Renal pelvis (tissue), 12 donors: ENCODE measurements at places on chromosomes 3 and 15. TPM values are rescaled to one million over a fixed set of nuclear protein-coding genes. Genes with fewer than 3 reads are reported as not detected.

Gene USP13
- 13.7 TPM for polyA plus RNA-seq

DNA sequence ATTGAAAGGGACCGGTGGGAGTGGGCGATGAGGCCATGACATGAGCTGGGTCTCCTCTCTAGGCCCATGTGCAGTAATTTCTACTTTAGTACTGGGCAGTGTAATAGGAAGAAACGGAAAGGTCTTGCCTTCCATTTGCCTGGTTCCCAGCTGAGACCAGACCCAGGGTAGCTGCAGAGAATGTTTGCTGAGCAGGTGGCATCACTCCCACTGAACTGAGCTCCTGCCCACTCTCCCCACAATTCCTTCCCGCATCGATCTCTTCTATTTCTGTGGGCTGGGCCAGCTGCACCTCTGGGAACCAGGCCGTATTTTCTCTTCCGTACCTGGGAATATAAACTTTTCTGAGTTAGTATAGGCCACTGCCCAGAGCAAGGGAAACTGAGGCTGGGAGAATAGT is 15.8 kb downstream of the ESYT3 start:
- DNase-seq, result no peak

DNA sequence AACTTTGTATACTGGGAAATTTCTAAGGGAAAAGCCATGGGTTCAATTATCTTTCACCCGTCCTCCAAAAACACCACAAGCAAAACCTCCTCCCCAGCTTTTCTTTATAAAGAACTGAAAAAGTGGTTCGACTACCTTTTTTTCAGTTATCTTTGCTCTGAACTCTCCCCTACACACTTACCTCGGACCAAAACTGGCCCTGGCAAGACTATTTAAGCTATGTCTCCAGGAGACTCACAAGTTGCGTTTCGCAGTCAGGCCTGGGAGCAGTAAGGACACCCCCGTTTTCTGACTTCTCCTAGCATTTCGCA is 645 bp downstream of the COPS2 start:
- DNase-seq, result no peak

DNA sequence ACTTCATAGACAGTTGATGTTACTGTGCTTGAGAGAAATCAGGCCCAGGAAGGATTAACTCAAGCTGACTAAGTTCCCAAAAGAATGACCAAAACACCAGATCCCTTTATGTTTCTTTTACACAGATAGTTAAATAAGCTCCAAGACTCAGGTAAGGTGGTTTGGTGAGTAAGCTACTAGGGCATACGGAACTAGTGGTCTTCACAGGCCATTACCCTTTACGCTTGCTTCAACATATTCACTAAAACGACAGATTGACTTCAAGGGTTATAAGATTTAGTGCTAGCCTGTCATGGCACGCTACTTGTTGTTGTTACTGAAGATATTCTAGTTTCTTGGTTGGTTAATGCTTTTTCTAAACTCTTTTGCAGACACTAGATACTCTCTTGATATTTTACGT is 369.3 kb downstream of the LPP start:
- peak; percentile 30 for DNase-seq

Gene PAQR5
- polyA plus RNA-seq, result 32.8 TPM

Gene TM6SF1
- 2.0 TPM for polyA plus RNA-seq

GRCh38 chr3:70517124-70517890 is 204.9 kb upstream of the MDFIC2 start:
- no peak for DNase-seq

DNA sequence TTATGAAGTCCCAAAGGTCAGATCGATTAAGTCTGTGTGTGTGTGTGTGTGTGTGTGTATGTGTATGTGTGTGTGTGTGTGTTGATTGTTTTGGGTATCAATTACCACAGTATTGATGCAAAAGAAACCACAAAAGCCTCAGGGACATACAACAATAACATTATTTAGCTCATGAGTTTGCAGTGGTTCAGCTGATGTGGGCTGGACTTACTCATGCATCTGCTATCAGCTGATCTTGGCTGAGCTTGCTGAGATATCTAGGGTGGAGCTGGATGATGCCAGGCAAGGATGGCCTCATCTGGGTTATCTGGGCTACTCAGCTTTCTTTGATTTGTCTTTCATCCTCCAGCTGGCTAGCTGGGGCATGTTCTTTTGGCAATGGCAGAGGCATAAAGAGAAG is 82.4 kb upstream of the PRR23C start:
- no peak for DNase-seq

GRCh38 chr3:138459619-138460535 is 25.5 kb downstream of the ESYT3 start:
- no peak for DNase-seq

DNA sequence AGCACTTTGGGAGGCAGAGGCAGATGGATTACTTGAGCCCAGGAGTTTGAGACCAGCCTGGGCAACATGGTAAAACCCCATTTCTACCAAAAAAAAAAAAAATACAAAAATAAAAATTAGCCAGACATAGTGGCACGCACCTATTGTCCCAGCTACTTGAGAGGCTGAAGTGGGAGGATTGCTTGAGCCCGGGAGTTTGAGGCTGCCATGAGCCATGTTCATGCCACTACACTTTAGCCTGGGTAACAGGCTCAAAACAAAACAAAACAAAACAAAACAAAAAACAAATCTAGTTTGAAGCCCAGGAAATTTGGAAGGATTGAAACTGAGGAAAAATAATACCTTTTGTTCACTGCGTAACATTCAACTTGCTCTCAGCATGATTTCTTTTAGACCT is 16.6 kb downstream of the TMOD3 start:
- DNase-seq, result no peak

DNA sequence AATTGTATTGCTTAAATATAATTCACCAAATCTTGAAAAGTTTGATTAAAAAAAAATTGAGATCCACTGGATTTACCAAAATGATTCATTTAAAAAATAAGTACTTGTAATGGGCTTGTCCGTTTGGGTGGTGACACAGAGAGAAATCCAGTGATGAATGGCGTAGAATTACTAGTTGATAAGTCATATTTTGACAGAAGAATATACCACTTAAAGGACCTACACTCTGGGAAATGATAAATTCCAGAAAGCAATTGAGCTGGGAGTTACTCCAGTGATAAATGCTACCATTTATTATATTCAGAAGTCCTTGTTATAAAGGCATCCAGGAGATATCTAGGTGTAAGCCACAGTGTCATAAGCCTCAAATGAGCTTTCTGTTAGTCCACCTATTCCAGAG is 141.8 kb upstream of the CFAP20DC start:
- no peak for DNase-seq

Gene CFAP20DC
- polyA plus RNA-seq, result 4.1 TPM

DNA sequence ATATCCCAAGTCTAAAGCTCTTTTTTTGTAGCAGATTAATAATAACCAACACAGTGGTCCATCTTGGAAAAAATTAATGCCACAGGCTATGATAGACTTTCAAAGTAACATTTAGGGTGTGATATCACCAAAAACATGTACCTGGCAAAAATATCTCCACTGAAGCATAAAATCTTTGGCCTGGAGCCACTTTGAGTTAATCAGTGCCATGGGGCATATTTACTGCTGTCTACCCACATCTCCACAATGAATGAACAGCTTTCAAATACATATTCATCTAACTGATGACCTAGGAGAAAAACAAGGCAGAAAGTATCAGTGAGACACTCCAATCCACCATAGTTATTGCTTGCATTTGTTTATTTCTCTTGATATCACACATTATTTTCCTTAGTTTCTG is 296.0 kb upstream of the MDFIC2 start:
- DNase-seq, result peak; percentile 19
